ENCODE measurements at places on chromosomes 1 and 21. TPM values are rescaled to one million over a fixed set of nuclear protein-coding genes. Genes with fewer than 3 reads are reported as not detected.

DNA sequence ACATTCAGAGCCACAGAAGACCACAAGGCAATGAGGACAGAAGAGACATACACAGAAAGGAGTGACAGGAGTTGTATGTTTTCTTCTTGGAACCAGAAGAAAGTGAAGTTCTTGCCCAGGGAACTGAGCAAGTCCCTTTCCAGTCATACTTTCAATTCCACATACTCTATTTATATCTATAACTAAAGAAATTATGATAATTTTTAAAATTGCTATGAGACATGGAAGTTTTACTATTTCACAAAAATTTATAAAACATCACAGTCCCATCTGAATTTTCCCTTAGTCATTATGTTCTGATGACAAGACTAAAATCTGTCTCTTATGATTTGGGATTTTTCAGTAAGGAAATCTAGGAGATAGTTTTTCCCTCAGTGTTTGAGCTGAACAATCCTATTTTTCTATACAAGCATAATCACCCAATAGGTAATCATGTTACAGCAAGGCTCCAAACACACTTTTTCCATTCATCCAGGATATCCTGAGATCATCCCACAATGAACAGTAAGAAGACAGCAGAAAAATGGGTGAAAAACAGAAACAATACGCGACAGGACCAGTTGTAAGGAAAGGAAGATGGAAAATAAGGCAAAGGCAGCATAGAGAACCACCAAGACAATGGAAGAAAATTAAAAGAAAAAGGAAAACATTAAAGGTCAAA is 154.6 kb downstream of the VAV3 start:
- no peak overlapping the region for H3K27ac ChIP-seq
- H3K4me3 ChIP-seq: no peak overlapping the region
- H3K36me3 ChIP-seq: no peaks in the 10 kb centered on the region
- no peak for DNase-seq
- no peaks in the 10 kb centered on the region for H3K27me3 ChIP-seq

Gene OLIG1
- total RNA-seq: 0.19 TPM

- no peak overlapping the region for H3K4me3 ChIP-seq
- no peaks in the 10 kb centered on the region for H3K4me1 ChIP-seq
- no peak for DNase-seq
- no peaks in the 10 kb centered on the region for H3K36me3 ChIP-seq
Observed at GRCh38 chr1:182719553-182719952, 35.2 kb upstream of the RGS8 start.

- H3K36me3 ChIP-seq: no peaks in the 10 kb centered on the region
- H3K4me1 ChIP-seq: peaks cover 14% of the 10 kb centered on the region
- no peak overlapping the region for H3K27ac ChIP-seq
- no peak for DNase-seq
Observed at GRCh38 chr1:161091093-161091492, 1.7 kb upstream of the NECTIN4 start.

Gene HEYL
- total RNA-seq: 33.9 TPM

DNA sequence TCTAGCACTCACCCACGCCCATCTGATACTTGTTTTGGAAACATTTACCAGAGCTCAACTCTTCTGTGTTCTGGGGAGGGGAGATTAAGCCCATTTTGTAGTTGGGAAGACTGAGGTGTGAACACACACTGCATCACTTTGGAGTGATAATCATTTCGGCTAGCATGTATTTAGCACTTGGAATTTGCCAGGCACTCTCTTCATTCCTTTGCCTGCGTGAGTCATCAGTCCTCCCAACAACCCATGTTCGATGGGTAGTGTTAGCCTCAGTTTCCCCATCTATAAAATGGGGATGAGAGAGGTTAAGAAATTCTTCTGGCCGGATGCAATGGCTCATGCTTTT is 182.8 kb upstream of the TMEM51 start:
- H3K27ac ChIP-seq: no peak overlapping the region
- H3K4me1 ChIP-seq: no peaks in the 10 kb centered on the region
- no peaks in the 10 kb centered on the region for H3K27me3 ChIP-seq
- H3K36me3 ChIP-seq: no peaks in the 10 kb centered on the region

- H3K27ac ChIP-seq: no peak overlapping the region
- H3K27me3 ChIP-seq: no peaks in the 10 kb centered on the region
- no peaks in the 10 kb centered on the region for H3K4me1 ChIP-seq
- no peak overlapping the region for H3K4me3 ChIP-seq
Observed at GRCh38 chr1:6471970-6472368, 6.0 kb upstream of the TNFRSF25 start.

- H3K27ac ChIP-seq: no peak overlapping the region
- no peaks in the 10 kb centered on the region for H3K27me3 ChIP-seq
- no peak for DNase-seq
Observed at GRCh38 chr1:17624611-17625233, 85.2 kb downstream of the ARHGEF10L start.

DNA sequence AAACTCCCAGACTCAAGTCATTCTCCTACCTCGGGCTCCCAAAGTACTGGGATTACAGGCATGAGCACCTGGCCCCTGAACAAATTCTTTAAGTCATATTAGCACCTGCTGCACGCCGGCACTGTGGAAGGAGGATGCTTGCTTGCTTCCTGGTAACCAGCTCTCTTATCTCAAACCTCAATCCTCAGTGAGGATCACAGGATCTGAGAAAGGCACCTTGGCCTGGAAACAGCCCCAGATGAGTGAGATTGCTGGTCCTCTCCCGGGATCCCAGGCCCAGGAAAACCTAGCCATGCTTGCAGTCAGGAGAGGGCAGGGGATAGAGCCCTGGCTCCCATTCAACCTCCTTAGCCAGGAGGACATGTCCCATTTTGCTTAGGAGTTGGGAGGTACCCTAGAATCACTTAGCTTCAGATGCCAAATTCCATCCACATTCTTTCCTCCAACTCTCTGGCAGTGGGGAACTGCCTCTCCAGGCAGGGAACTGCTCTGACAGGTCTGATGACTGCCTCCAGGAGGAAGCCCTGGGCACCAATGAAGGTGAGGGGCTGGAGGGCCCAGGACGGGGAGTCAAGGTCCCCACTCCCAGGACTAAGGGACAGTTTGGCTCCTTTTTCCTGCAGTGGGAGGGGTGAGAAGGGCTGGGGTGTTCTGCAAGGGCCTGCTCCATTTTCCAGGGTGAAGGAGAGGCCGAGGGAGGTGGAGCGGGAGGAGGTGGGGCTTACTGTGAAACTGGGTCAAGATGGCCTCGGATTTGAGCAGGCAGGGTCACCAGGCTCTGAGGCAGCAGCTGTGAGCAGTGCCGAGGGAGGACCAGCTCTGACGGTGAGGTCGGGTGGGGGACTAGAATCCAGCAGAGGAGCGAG is 9.5 kb downstream of the GPR37L1 start:
- no peak overlapping the region for H3K4me3 ChIP-seq
- peaks cover 4% of the 10 kb centered on the region for H3K36me3 ChIP-seq
- peak; percentile 46 for DNase-seq
- H3K27ac ChIP-seq: peak overlapping the region; percentile 62
- H3K27me3 ChIP-seq: no peaks in the 10 kb centered on the region

Gene SPRR4
- total RNA-seq: not detected

DNA sequence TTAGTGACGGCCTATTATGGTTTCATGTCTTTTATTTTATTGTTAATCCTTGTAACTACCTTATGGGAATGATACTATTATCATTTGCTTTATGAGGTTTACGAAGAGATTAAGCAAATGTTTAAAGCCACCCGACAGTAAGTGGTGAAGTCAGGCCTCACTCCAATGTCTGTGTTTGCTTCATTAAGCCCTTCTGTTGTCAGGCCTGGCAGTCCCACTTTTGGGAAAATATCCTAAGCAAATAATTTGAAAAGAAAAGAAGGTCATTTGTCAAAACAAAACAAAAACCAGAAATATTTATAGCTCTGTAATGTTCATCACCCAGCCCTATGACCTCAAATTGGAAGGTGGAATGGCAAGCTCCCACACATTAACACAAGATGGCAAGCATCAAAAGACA is 40.7 kb upstream of the USP24 start:
- H3K27me3 ChIP-seq: no peaks in the 10 kb centered on the region
- H3K4me3 ChIP-seq: no peak overlapping the region
- no peak overlapping the region for H3K27ac ChIP-seq
- peaks cover 4% of the 10 kb centered on the region for H3K4me1 ChIP-seq

- no peaks in the 10 kb centered on the region for H3K36me3 ChIP-seq
- no peaks in the 10 kb centered on the region for H3K27me3 ChIP-seq
- H3K4me3 ChIP-seq: no peak overlapping the region
Observed at GRCh38 chr1:228827019-228827418, 91.7 kb downstream of the RHOU start.

GRCh38 chr21:42465008-42465802 is 30.8 kb downstream of the RSPH1 start:
- peak overlapping the region; percentile 4 for H3K27ac ChIP-seq
- peaks cover 35% of the 10 kb centered on the region for H3K4me1 ChIP-seq
- no peaks in the 10 kb centered on the region for H3K36me3 ChIP-seq

DNA sequence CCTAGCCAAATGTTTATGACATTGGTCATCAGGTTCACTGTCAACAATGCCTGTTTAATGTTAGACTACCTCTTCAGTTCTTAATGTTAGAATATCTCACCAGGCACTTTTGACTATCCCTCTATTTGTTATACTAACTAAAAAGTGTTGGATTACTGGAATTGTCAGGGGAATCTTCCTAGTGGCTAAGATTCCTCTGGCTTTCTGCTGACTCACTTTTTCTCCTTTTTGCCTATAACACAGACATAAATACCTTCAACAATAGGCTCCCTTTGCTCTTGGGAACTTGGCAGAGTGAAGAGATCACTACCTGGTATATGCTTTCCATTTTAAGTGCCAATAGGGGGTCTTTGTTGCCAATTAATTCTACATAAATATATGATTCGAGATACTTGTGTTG is 68.5 kb downstream of the TMEM200B start:
- no peaks in the 10 kb centered on the region for H3K4me1 ChIP-seq
- no peak for DNase-seq
- no peak overlapping the region for H3K27ac ChIP-seq
- no peak overlapping the region for H3K4me3 ChIP-seq
- H3K36me3 ChIP-seq: no peaks in the 10 kb centered on the region

Gene MIXL1
- total RNA-seq: not detected

DNA sequence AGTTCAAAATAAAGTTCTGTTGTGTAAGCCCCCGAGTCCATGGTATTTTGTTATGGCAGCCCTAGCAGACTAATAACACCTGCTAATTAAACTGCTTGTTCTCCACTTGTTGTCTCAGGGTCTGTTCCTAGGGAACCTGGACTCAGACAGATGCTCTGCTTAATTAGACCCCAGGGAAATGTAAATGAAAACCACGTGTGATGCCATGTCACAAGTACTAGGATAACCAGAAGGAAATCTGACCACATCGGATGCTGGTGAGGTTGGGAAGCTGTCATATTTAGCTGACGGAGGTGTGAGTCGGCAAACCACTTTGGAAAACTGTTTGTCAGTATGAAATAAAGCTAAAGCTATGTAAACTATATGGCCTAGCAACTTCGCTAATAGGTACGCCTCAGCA is 19.6 kb downstream of the EDN2 start:
- no peaks in the 10 kb centered on the region for H3K27me3 ChIP-seq
- H3K4me3 ChIP-seq: no peak overlapping the region
- H3K36me3 ChIP-seq: no peaks in the 10 kb centered on the region
- H3K4me1 ChIP-seq: peaks cover 19% of the 10 kb centered on the region
- H3K27ac ChIP-seq: no peak overlapping the region

- H3K4me1 ChIP-seq: no peaks in the 10 kb centered on the region
- DNase-seq: no peak
- no peak overlapping the region for H3K4me3 ChIP-seq
- no peaks in the 10 kb centered on the region for H3K36me3 ChIP-seq
- no peaks in the 10 kb centered on the region for H3K27me3 ChIP-seq
Observed at GRCh38 chr1:119219711-119220110, 79.3 kb upstream of the WARS2 start.

Gene BLACAT1
- total RNA-seq: 0.17 TPM

DNA sequence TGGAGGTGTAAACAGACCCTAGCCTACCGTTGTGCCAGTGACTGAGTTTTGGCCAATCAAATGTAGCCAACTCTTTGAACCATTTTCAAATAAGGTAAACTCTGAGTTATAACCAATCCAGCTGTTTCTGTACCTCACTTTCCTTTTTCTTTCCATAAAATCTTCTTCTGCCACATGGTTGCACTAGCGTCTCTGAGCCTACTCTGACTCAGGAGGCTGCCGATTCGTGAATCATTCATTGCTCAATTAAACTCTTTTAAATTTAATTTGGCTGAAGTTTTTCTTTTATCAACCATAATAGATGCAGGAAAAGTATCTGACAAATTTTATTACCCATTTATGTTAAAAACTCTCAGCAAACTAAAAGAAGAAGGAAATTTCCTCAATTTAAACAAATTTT is 111.5 kb upstream of the LYPLAL1 start:
- H3K27me3 ChIP-seq: no peaks in the 10 kb centered on the region
- H3K27ac ChIP-seq: no peak overlapping the region
- no peaks in the 10 kb centered on the region for H3K36me3 ChIP-seq
- H3K4me1 ChIP-seq: no peaks in the 10 kb centered on the region

Data from pancreas (tissue), 10 donors.